ENCODE measurements at places on chromosomes 12 and 14. TPM values are rescaled to one million over a fixed set of nuclear protein-coding genes. Genes with fewer than 3 reads are reported as not detected.

Gene NKX2-1
- total RNA-seq, result not detected

GRCh38 chr12:56336361-56337167 lies 2.1 kb upstream of the IL23A start:
- no peaks in the 10 kb centered on the region for H3K27me3 ChIP-seq
- no peaks in the 10 kb centered on the region for H3K36me3 ChIP-seq
- DNase-seq, result no peak
- H3K4me1 ChIP-seq, result peaks cover 22% of the 10 kb centered on the region
- no peak overlapping the region for H3K4me3 ChIP-seq

DNA sequence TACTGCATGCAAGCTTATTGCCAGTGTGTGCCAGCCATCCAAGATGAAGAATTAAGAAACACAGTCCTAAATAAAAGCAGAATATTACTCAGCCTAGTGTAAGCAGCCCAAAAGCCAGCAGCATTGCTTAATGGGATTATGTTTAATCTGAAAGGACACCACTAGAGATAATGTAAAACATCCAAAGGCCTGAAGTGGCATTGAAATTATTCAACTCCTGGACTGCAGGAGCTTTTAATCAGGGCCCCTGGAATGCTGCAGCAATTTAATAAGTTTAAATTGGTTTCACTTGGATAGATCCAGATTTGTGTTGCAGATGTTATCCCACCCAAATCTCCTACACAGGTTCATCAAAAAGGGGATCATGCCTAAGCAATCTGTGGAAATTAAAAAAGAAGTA lies 193.0 kb downstream of the C12orf50 start:
- H3K4me1 ChIP-seq, result no peaks in the 10 kb centered on the region
- no peaks in the 10 kb centered on the region for H3K36me3 ChIP-seq
- no peak overlapping the region for H3K4me3 ChIP-seq
- H3K27me3 ChIP-seq, result no peaks in the 10 kb centered on the region

DNA sequence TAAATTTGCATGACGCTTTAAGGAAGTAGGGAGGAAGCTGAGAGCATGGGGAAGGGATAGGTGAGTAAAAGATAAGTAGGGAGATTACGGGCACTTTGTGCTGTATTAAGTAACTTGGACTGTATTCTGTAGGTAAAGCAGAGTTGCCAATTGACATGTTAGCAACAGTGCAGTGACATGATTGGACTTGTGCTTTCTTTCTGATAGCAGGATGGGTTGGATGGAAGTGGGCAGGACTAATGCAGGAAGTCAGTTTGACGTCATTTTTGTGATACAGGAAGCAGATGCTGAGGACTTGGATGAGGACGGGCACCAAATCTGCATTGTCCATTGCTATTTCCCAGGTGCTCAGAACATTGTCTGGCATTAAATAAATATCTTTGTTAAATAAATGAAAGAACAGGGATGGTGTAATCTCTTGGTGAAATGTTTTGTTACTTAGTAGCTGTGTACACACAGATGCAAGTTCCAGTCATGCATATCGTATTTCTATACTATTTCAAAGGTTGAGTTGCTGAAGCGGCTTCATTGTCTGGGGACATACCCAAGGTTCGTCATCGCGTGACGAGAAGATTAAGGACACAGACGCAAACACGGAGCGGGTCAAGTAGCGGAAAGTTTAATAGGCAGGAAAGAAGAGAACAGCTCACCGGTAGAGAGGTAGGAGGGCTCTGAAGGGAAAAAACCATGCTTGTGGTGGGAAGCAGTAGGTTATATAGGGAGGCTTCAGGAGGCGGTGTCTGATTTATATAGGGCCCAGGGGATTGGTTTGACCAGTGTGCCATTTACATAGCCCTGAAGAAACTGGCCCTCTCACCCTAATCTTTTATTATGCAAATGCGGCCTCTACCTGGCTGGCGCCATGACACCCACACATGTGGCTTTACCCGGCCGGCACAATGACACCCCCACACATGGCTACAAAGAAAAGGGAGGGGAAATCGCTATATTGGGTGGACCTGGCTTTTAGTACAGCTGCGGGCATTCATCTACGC lies 30.7 kb downstream of the GUCY2C start:
- H3K36me3 ChIP-seq, result no peaks in the 10 kb centered on the region
- no peak for DNase-seq
- H3K4me3 ChIP-seq, result no peak overlapping the region
- no peak overlapping the region for H3K27ac ChIP-seq

DNA sequence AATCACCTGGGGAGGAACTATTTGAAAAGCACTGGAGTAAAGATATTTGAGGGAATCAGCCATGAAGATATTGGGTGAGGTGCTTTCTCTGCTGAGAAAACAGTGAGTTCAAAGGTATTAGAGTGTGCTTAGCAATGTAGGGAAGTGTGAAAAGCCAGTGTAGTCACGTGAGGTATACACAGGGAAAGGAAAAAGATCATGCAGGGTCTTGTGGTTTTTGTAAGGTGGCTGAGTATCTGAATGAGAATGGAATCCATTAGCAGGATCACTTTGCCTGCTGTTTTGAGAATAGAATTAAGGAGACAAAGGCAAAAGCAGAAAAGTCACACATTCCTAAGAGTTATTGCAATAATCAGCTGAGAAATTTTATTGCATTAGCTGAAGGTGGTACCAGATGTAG lies 193.0 kb downstream of the PIK3C2G start:
- DNase-seq, result no peak
- no peak overlapping the region for H3K27ac ChIP-seq
- H3K36me3 ChIP-seq, result no peaks in the 10 kb centered on the region
- H3K4me3 ChIP-seq, result no peak overlapping the region
- no peaks in the 10 kb centered on the region for H3K4me1 ChIP-seq
